ENCODE measurements at places on chromosomes 3 and 15. TPM values are rescaled to one million over a fixed set of nuclear protein-coding genes. Genes with fewer than 3 reads are reported as not detected.

GRCh38 chr3:33149342-33149741 is 35.5 kb downstream of the CRTAP start:
- no peak for DNase-seq

DNA sequence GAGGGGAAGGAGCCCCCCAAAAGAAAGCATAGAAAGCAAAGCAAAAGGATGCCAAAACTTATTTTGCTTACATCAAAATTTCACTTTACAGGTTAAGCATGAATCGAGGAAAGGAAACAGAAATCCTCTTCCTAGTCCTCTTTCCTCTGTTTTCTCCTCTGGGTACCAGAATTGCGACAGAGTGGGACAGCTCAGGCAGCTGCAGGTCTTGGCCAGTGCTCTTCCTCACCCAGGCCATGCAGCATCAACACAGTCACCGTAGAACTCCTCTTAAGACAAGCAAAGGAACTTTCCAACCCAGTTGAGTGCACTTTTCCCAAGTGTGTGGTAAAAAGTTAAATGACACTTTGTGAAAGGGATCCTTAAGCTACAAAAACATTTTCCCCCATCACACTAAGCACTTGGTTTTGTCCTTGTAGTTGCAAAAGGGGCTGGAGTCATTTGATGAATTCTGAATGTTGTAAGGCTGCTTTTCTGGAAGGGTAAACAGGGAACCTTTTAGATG is 45.9 kb upstream of the MEX3B start:
- no peak for DNase-seq

GRCh38 chr3:52404391-52404790 is 40.5 kb downstream of the SEMA3G start:
- peak; percentile 43 for DNase-seq

Gene ARHGAP11A
- 3.5 TPM for total RNA-seq
